ENCODE measurements at places on chromosomes 12 and 14. TPM values are rescaled to one million over a fixed set of nuclear protein-coding genes. Genes with fewer than 3 reads are reported as not detected.

- no peak overlapping the region for H3K27ac ChIP-seq
- no peak for DNase-seq
- no peaks in the 10 kb centered on the region for H3K36me3 ChIP-seq
- no peak overlapping the region for H3K4me3 ChIP-seq
- no peaks in the 10 kb centered on the region for H3K4me1 ChIP-seq
These were observed 106.1 kb downstream of the PDE3A start for GRCh38 chr12:20474443-20474842.

FAM186B gene
- 0.14 TPM for polyA plus RNA-seq

GRCh38 chr12:99130808-99131553 lies 485.9 kb downstream of the APAF1 start:
- H3K27me3 ChIP-seq, result no peaks in the 10 kb centered on the region
- no peak overlapping the region for H3K4me3 ChIP-seq
- H3K27ac ChIP-seq, result no peak overlapping the region

GRCh38 chr12:24363177-24363754 lies 413.8 kb upstream of the SOX5 start:
- H3K36me3 ChIP-seq, result no peaks in the 10 kb centered on the region
- no peak overlapping the region for H3K27ac ChIP-seq
- H3K4me3 ChIP-seq, result no peak overlapping the region
- no peaks in the 10 kb centered on the region for H3K27me3 ChIP-seq
- H3K4me1 ChIP-seq, result no peaks in the 10 kb centered on the region

DNA sequence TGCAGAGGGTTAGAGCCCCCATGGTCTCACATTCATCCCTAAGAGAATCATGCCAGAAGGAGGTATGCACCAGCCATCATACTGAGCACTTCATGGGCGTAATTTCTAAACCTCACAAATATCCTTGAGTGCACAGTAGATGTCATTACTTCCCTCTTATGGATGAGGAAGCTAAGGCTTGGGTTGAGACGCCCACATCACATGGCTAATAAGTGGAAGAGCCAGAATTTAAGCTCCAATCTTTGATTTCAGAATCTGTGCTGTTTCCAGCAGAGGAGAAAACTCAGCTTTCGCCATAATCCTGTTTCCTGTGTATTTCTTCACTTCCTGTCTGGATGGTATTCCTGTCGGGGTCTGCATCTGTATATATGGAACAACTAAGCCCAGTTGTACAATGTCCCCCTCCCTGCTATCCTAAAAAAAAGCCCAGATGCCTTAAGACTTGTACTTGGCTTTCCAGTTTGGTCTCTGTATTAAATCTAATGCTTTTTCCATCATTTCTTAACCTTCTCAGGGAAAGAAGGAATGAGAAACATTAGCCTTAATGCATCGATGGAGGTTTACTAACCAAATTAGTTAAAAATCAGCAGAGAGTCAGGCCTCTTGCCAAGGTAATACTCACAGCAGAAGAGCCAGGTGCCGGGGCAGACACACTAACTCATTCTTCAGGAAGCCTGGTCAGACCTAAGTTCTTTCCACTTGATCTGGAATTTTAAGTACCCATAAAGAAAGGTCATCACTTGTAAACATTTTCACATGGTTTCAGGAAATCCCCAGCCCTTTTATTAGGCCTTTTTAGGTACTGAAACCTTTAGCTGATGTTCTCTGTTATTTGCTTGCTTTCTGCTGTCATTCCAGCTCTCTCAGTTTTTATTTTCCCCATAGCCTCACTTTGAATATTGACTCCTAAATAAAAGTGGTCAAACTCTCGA lies 5.3 kb downstream of the ISCU start:
- H3K4me3 ChIP-seq, result peak overlapping the region; percentile 65
- no peak for DNase-seq
- H3K36me3 ChIP-seq, result peaks cover 45% of the 10 kb centered on the region
- peaks cover 55% of the 10 kb centered on the region for H3K4me1 ChIP-seq

SLC4A8 gene
- polyA plus RNA-seq, result not detected

Measured in CD4-positive, CD25-positive, alpha-beta regulatory T cell (primary cell).